Esophagus muscularis mucosa (tissue), 4 donors: ENCODE measurements at places on chromosomes 1 and 21. TPM values are rescaled to one million over a fixed set of nuclear protein-coding genes. Genes with fewer than 3 reads are reported as not detected.

LCE1A gene
- total RNA-seq = not detected

UMODL1 gene
- total RNA-seq = not detected

OR2T29 gene
- not detected for total RNA-seq

MROH7 gene
- 13.1 TPM for total RNA-seq

EDARADD gene
- total RNA-seq = not detected

DNA sequence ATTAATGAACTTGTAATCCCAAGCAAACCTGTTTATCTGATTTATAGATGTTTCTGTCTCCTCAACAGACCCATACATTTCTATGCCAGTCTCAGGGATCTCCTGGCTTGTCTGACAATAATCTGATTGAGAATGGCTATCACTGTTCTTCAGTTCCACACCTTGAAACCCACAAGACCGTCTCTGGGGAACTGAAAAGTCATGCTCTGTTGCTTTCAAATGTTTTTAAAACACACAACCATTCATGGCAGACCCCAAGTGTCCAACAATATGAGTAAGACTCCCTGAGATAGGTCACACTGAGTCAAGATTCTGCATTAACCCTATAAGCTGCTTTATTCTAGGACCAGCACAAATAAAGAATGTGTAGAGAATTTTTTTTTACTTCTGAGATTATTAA lies 611.2 kb upstream of the PLXNA2 start:
- H3K4me1 ChIP-seq = no peaks in the 10 kb centered on the region
- no peaks in the 10 kb centered on the region for H3K36me3 ChIP-seq
- no peak overlapping the region for H3K27ac ChIP-seq
- H3K27me3 ChIP-seq = no peaks in the 10 kb centered on the region
- DNase-seq = no peak

- H3K4me1 ChIP-seq = no peaks in the 10 kb centered on the region
- H3K27me3 ChIP-seq = no peaks in the 10 kb centered on the region
- no peak overlapping the region for H3K4me3 ChIP-seq
- H3K27ac ChIP-seq = no peak overlapping the region
- DNase-seq = no peak
Measured at GRCh38 chr1:245777752-245778151, 623.0 kb downstream of the KIF26B start.

DNA sequence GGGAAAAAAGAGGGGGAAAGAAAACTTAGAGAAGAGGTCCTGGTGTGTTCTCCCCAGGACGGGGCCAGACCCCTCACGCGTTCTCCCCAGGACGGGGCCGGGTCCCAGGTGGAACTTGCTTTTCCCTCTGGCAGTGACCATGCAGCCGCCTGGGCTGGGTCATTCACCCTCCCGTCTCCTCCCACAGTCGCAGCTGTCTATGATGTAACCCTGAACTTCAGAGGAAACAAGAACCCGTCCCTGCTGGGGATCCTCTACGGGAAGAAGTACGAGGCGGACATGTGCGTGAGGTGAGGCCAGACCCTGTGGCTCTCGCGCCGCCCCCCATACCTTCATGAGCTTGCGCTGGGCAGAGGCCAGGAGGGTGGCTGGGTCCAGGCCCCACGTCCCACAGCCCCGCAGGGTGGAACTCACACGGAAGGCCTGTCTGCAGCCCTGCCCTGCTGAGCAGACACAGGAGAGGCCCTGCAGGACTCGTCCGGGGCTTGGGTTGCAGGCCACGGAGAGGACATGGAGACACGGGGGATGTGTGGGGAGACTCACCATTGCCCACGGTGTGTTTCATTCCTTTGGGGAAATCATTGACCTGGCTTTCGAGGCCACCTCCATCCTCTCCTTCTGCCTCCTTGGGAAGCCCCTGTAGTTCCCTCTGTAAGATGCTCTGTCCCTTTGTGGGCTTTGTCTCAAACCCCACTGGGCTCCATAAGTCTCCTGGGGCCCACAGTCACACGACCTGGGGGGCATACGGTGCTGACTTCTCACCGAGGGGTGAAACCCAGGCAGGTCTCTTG lies 40.7 kb upstream of the TRAPPC10 start:
- no peaks in the 10 kb centered on the region for H3K27me3 ChIP-seq
- no peak for DNase-seq
- H3K4me3 ChIP-seq = no peak overlapping the region
- no peak overlapping the region for H3K27ac ChIP-seq
- H3K4me1 ChIP-seq = peaks cover 12% of the 10 kb centered on the region

GRCh38 chr1:202315576-202316168 lies 26.1 kb downstream of the UBE2T start:
- no peak overlapping the region for H3K27ac ChIP-seq
- no peaks in the 10 kb centered on the region for H3K4me1 ChIP-seq
- H3K4me3 ChIP-seq = no peak overlapping the region
- DNase-seq = no peak
- no peaks in the 10 kb centered on the region for H3K36me3 ChIP-seq

DNA sequence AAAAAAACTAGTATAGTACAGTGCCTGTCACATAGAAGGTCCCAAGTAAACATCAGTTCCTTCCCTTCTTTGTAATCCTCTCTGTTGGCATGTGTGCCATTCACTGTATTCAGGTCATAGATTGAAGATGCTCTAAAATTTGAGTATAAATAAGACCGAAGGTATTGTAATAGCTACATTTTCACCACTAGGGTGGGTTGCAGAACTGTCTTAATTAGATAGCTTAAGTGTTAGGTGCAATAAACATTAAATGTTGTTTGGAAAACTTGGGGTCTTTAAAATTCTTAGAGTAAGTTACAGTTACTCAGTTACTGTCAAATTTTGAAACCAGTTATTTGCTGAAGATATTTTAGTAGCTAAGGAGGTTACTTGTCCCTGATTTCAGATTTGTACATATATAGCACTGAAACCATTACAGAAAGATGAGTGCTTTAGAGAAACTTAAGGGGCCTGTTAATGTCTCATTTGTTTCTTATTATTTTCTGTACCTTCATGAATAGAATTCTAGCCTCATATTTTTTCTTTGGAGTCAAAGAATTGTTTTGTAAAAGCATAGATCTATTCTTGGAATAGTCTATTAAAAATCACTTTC lies 24.3 kb downstream of the PER3 start:
- H3K27ac ChIP-seq = no peak overlapping the region
- no peaks in the 10 kb centered on the region for H3K27me3 ChIP-seq
- H3K4me3 ChIP-seq = no peak overlapping the region

- H3K4me1 ChIP-seq = no peaks in the 10 kb centered on the region
- H3K4me3 ChIP-seq = no peak overlapping the region
- H3K27ac ChIP-seq = no peak overlapping the region
- no peaks in the 10 kb centered on the region for H3K27me3 ChIP-seq
- DNase-seq = no peak
Measured at GRCh38 chr1:107824946-107825345, 140.0 kb downstream of the VAV3 start.

DNA sequence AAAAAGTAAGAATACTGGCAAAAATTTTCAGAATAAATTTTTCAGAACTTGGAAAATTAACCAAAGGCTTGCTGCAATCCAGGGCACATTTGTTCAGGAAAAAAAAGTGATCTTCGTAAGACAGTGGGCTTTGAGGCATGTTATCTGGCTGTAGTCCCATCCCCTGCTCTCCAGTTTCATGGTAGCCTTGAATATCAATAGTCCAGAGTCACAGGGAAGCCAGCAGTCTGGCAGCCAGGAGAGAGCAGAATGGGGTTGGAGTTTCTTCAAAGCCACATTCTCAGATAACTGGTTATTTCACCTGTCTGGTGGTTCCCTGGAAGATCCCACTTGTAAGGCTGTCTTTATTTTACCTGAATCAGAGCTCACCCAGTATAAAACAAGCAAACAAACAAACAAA lies 669.3 kb downstream of the MATN1 start:
- DNase-seq = no peak
- H3K27me3 ChIP-seq = no peaks in the 10 kb centered on the region
- no peaks in the 10 kb centered on the region for H3K36me3 ChIP-seq
- no peak overlapping the region for H3K4me3 ChIP-seq
- H3K27ac ChIP-seq = no peak overlapping the region

DNA sequence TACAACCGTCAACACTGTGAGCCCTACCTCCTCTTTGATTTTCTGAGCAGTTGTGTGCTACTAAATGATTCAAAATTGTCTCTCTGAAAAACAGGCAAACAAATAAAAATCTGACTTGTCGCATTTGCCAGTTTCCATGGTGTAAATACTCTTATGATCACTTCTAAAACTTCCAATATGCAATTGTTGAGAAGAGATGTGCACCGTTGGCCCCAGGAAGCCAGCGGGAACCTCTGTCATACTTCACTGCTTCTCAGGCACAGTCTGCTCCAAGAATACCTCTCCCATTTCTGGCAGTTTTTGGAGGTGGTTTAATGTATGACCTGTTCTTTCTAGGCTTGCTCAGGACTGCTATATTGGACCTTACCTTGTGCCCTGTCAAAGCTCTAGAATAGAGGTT lies 196.0 kb upstream of the NCAM2 start:
- no peaks in the 10 kb centered on the region for H3K36me3 ChIP-seq
- no peak overlapping the region for H3K4me3 ChIP-seq
- no peak overlapping the region for H3K27ac ChIP-seq

DNA sequence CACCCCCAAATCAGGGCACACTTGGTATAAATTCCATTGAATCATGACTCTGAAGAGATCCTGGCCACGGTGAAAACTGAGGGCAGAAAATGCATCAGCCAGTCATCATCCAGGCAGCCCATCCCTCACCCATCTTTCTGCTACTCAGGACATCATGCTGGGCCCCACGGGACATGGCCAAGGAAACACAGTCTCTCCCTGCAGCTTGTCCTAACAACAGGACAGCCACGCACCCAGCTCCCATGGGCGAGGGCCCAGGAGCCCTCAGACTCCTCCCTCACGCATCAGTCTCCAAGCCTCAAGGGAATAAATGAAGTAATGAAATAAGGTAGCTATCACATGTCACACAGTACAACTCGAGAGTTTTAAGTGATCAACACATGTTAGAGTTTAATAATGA lies 37.8 kb downstream of the ELK4 start:
- no peak overlapping the region for H3K27ac ChIP-seq
- peak; percentile 90 for DNase-seq
- H3K4me1 ChIP-seq = peaks cover 36% of the 10 kb centered on the region
- H3K27me3 ChIP-seq = no peaks in the 10 kb centered on the region
- no peak overlapping the region for H3K4me3 ChIP-seq

- no peaks in the 10 kb centered on the region for H3K36me3 ChIP-seq
- no peak overlapping the region for H3K27ac ChIP-seq
- no peaks in the 10 kb centered on the region for H3K27me3 ChIP-seq
- no peaks in the 10 kb centered on the region for H3K4me1 ChIP-seq
- DNase-seq = no peak
- no peak overlapping the region for H3K4me3 ChIP-seq
Measured at GRCh38 chr1:95723346-95723745, 489.3 kb downstream of the RWDD3 start.

DNA sequence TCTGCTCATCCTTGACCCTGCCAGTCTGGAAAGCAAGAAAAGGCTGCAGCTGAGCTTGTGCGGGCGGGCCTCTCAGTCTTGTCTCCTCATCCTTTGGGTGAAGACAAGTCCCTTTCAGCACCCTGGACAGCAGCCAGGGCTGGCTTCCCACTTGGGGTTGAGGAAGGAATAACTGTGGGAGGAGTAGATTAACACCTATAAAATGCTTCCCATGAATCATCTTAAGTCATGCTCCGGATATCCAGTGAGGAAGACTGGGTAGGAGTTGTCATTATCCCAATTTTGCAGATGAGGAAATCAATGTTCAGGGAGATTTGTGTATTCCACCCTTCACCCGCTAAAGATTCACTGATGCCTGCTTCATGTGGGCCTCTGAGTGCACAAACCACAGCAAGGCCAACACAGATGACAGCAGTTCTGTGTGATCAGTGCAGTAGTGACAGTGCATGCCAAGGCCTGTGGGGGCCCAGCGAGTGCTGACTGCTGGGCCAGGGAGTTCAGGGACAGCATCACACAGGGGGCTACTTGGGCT lies 20.1 kb upstream of the COL16A1 start:
- H3K27me3 ChIP-seq = peaks cover 9% of the 10 kb centered on the region
- no peaks in the 10 kb centered on the region for H3K36me3 ChIP-seq
- no peak overlapping the region for H3K4me3 ChIP-seq
- DNase-seq = no peak
- H3K27ac ChIP-seq = no peak overlapping the region

GRCh38 chr1:3480369-3480719 lies 25.9 kb downstream of the ARHGEF16 start:
- no peak overlapping the region for H3K27ac ChIP-seq
- no peaks in the 10 kb centered on the region for H3K36me3 ChIP-seq
- no peak overlapping the region for H3K4me3 ChIP-seq
- DNase-seq = no peak
- H3K27me3 ChIP-seq = no peaks in the 10 kb centered on the region
